ENCODE measurements at places on chromosomes 11 and 22.

DNA sequence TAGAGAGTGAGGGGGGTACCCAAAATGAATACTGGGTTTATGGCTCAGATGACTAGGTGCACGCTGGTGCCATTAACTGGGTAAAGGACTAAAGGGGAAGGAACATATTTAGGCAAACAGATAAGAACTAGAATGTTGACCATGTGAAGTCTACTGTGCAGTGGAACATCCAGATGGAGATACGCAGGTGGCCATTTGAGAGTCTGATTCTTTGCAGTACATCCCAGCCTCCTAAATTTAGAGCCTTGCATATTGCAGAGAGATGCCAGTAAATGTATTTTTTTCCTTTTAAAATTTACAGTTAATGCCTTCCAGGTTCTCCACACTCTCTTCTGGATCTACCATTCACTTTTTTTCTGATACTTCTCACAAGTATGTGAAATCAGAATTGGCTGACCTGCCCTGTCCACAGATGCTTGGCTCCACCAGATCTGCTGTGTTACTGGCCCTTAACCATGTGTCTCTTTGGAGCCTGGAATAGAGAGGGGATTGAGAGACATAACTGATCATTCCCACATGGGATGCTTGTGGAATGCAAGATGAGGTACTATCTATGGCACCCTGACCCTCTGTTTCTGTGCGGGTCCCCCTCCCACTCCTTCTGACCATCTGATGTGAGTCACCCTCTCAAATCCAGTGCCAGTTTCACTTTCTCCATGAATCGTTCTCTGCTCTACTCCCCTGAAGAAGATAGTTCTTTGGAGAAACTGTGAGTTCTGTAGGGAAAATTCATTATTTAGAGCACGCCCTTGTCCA, 77.0 kb upstream of the NCAM1 start:
- DNase-seq, result no peak

- no peak for DNase-seq
These were observed 270.8 kb downstream of the SBF2 start for GRCh38 chr11:10023212-10023611.

DNA sequence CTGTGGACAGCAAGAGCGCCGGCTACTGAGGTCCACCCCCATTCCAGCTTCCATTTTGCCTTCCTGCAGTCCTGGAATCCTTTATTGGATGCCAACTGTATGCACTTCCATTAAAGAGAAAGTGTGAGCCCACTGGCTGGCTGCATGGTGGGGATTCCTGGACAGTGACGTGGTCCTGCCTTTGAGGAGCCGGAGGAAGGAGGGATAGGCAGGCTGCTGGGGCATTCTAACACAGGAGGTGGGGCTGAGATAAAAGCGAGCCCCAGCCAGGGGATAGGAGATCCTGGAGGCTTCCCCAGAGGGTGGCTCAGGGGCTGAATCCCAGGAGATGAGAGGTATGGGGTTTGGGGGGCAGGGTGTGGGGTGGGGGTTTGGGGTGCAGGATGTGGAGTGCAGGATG, 984.7 kb downstream of the BRD1 start:
- no peak for DNase-seq

DNA sequence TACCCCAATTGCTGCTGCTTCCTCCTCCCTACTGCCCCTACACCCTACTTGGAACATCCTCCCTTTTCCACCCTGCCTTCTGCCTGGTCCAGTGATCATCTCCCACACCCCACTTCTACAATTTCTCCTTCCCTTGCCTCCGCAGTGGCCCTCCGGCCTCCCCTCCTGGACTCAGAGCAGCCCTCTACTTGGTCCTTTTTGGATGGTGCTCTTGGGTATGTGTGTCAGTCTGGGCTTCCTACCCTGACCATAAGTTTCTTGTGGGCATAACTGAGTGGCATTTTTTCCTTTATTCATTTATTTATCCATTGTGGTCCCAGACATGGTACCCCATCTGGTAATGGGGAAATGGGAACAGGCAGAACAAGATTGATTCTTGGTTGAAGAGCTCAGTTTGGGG, 111.4 kb upstream of the NAV2 start:
- DNase-seq, result no peak

DNA sequence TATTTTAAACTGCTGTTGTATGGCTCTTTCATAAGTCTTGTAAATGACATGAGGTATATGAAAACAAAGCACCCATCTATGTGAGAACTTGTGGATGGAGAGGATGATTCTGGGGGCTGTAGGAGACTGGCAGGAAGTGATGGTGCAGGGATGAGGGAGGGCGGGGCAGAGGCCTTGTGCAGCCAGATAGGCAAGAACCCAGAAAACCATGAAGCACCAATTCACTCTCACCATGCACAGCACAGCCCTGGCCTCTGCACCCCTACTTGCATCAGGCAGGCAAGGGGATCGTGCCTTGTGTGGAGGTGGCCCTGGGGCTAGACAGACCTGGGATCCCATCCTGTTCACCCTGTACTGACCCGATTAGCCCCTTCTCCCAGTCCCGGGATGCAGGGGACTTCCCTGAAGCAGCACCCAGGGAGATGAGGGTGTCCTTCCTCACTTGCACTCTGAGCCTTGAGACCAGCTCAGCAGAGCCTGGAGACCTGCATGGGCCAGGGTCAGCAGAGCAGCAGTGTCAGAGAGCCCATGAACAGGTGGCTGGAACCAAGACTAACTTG, 85.5 kb downstream of the MORC2 start:
- DNase-seq, result no peak

- DNase-seq, result no peak
These were observed 3.1 kb downstream of the SCO2 start for GRCh38 chr22:50522208-50522805.

GRCh38 chr11:15490535-15490934, 375.8 kb downstream of the INSC start:
- no peak for DNase-seq

GRCh38 chr11:1337647-1338007, 28.2 kb upstream of the TOLLIP start:
- DNase-seq, result no peak

Measured in NCI-H1417 (cell line).